ENCODE measurements at places on chromosomes 7 and 10.

- no peak for DNase-seq
Measured at GRCh38 chr10:132173185-132173584, 13.6 kb upstream of the DPYSL4 start.

DNA sequence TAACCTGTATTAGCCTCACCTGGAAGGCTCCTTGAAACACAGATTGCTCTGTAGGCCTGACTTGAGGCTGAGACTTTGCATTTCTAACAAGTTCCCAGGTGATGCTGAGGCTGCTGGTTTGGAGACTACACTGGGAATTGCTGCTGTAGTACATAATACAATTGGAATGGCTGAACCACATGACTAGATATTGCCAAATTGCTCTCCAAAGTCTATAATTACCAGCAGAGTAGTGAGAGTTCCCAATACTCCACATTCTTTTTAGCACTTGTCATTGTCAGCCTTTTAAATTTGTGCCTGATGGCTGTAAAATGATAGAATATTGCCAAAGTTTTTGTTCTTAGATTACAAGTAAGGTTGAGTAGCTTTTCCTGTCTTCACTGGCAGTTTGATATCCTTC is 39.9 kb downstream of the PLEKHA8 start:
- DNase-seq: peak; percentile 90

DNA sequence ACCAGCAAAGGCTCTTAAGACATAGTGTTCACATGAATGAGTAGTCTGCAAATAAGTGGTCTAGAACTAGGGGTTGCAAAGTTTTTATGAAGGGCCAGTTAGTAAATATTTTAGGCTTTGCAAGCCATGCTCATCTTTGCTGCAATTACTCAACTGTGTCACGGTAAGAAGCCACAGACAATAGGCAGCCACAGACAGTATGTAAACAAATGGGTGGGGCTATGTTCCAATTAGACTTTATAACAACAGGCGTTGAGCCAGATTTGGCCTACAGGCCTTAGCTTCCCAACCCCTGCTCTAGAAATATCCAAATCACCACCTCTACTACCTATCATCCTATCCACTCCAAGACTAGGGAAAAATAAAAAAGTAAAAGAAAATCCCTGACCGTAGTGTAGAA is 9.2 kb downstream of the IKZF5 start:
- no peak for DNase-seq

DNA sequence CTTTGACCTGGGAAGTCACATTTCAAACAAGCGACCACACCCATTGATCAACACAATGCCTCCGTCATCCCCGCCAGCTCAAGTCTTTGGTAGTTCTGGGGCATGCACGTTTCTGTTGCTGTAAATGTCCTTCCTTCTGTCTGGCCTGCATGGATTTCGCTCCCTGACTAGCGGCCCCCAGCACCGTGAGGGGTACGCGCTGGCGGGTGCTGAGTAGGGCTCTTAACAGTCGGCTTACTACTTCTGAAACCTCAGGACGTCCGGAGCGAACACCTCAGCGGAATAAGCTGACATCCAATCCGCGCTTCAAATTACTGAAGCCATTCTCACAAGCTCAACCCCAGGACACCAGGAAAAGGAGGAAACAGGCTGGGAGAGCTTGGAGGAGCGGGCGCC is 505 bp downstream of the NUDCD3 start:
- peak; percentile 41 for DNase-seq

DNA sequence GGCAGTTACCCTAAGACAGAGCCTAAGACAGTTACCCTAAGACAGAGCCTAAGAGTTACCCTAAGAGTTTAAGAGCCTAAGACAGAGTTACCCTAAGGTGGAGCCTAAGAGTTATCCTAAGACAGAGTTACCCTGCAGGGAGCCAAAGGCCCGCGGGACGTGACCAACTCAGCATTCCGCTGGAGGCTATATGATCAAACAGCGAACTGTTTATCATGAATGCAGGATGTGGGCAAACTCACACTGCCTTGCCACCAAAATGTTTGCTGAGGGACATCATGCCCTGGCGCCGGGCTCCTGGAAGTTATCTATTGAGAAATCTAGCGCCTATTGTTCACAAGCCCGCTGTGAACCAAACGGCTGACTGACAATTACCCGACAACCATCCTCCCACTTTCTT is 49.9 kb downstream of the BLVRA start:
- no peak for DNase-seq

All from fibroblast of the aortic adventitia (primary cell).